Hematopoietic multipotent progenitor cell treated with erythropoietin and hydrocortisone succinate and interleukin-3 and kit ligand, for 8 days (in vitro differentiated cells): ENCODE measurements at places on chromosomes 7 and 10.

GRCh38 chr10:33594475-33594874 is 260.0 kb upstream of the NRP1 start:
- no peak for DNase-seq

DNA sequence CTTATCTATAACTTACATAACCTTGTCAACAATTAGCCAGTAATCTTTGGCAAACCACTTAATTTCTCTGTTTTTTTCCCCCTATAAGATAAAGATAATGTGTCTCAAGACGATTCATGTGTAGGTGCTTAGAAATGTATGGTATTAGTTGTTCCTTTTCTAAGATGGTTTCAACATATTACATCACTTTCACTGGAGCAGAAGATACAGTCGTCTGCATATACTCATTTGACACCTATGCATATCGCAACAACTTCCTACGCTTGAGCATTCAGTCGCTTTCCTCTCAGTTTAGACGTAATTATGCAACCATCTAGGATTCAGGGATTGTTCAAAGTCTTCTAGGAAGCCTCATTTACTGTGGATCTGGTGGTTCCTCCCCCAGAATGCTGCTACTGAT is 396.7 kb downstream of the PHTF2 start:
- DNase-seq = no peak

- no peak for DNase-seq
Observed at GRCh38 chr10:95333997-95334804, 43.4 kb upstream of the PDLIM1 start.

- no peak for DNase-seq
Observed at GRCh38 chr7:139842401-139843210, 13.5 kb downstream of the TBXAS1 start.

DNA sequence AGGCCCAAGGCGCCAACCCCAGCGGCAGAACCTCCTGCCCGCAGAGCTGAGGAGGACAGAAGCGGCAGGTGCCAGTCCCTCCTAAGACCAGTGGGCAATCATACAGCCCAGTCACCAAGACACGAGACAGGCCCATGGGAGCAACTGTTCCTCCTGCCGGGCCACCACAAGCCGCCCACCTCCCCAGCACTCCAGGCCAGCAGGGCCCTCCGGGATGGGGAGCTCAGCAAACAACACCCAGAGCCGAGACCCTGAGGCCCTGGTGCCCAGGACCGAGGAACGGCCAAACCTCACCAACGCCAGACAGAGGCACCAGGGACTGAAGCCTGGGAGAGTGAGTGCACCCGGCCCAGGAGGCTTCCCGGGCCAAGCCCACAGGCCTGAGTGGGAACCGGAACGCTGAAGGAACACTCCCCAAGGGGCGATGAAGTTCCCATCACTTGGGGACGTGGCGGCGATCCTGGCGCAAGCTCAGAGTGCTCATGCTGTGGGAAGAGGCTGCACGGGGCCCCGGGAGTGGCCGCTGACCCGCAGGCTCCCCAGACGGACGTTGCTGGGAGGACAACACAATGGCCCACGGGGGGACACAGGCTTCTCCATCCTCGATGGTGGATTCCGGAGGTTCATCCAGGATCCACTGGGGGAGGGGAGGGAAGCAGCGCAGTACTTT is 35.1 kb downstream of the GPER1 start:
- DNase-seq = no peak

- no peak for DNase-seq
Observed at GRCh38 chr10:5645944-5646617, 20.3 kb downstream of the ASB13 start.

DNA sequence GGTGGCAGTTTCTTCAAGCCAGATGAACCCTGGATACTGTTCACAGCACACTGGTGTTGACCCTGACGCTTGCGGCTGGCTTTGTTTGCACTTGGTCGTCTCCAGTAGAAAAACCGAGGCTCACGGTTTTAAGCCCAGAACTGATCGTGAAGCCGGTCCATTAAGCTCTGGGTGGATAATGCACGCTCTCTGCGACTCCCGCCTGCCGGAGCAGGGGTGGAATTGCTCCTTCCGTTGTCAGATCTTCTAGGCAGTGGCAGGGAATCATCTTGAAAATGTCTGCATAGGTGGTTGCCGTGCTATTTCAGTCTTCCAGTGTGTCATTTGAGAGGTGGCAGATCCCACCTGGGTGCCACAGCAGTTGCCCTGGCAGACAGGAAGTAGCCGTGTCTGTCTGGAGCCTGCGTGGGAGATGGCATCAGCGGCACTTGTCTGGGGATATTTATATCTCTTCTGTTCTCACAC is 35.9 kb upstream of the AP5Z1 start:
- DNase-seq = no peak

GRCh38 chr7:135684136-135684535 is 21.8 kb downstream of the STMP1 start:
- DNase-seq = no peak

DNA sequence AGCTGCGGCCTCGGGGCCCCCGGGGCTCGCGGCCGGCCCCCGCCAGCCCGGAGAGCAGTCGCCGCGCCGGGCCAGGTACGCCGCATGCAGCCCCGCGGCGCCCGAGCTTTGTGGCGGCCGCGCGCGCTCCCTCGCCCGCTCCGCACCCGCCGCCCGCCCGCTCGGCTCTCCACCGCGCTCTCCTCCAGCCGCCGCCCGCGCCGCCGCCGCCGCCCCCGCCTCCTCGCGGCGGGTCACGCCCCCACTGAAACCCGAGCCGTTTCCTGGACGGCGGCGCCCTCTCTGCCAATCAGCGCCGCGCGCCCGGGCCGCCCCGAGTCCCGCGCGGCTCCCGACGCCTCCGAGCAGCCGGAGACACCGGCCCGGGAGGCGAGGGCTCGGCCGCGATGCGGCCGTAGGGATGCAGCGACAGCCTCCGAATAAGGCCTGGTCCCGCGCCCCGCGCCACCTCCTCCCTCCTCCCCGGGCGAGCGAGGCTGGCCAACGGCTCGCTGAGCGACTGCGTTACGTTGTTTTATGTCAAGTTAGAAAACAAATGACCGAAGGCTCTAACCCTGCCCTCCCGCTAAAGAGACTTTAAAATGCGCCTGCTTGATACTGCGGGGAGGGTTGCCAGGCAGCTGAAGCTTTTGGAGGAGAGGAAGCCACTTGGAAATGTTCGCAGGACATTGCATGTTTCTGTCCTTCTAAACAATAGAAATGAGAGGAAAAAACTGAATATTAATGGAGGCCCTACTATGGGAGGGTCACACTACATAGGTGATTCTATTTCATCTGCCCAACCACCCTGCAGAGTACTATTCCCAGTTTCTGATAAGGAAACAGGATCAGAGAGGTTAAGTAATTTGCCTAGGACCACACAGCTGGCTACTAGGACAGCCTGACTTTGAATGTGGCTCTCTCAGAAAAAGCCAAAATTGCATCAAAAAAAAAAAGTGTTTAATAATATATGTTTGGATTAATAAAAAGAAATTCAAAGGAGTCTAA is at the start of gene FGFR2:
TSS of gene FGFR2 (minus strand) at position 182 of the 987 bp plus-strand sequence. CDS start 4,627 bp downstream, outside the sequence.
- DNase-seq = peak; percentile 49

DNA sequence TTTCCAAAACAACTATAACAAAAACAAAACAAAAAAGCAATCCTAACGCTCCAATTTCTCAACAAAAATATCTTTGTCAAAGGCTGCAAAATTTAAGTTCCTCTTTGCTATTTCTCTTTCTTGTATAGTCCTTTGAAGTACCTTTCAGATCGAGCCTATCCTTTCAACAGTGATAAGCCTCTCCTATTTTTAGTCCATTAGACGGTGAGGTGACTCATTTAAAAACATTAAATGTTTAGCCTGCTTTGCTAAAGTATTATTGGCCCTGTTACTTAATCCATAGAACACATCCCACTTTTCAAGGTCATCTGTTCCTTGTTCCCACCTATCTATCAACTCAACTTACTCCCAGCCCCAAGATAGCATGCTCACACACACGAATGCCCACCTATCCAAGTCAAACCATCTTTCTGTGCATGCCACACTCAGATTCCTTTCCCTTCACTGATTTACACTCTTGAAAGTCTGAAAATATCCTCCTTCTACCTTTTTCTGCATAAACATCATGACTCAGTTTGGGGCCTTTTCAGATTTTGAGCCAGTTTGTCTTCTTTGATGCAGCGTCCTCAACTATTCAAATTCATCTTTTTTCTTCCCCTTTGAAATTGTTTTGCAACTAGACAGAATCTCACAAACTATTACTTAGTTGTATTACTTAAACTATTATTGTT is 224.9 kb upstream of the TMEM229A start:
- no peak for DNase-seq

- DNase-seq = no peak
Observed at GRCh38 chr7:102322202-102322715, 34.0 kb downstream of the SPDYE6 start.

GRCh38 chr10:99013885-99014284 is 221.8 kb downstream of the HPSE2 start:
- no peak for DNase-seq

- peak; percentile 25 for DNase-seq
Observed at GRCh38 chr7:94888551-94888950, 18.8 kb upstream of the PPP1R9A start.

DNA sequence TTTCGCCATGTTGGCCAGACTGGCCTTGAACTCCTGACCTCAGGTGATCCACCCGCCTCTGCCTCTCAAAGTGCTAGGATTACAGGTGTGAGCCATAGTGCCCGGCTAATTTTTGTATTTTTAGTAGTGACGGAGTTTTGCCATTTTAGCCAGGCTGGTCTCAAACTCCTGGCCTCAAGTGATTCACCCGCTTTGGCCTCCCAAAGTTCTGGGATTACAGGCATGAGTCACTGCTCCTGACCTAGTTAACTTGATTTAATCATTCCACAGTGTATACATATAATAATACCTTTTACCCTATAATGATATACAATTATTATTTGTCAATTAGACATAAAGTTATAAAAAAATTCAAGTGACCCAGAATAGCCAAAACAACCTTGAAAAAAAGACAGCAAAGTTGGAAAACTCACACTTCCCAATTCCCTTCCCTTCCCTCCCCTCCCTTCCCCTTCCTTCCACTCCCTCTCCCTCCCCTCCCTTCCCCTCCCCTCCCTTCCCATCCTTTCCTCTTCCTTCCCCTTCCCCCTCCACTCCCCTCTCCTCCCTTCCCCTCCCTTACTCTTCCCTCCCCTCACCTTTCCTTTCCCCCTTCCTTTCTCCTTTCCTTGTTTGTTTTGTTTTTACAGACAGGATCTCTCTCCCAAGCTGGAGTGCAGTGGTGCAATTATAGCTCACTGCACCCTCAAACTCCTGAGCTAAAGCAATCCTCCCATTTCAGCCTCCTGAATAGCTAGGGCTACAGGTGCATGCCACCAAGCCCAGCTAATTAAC is 14.8 kb upstream of the ZMIZ2 start:
- no peak for DNase-seq

GRCh38 chr7:104845557-104845956 is 168.4 kb upstream of the KMT2E start:
- no peak for DNase-seq

DNA sequence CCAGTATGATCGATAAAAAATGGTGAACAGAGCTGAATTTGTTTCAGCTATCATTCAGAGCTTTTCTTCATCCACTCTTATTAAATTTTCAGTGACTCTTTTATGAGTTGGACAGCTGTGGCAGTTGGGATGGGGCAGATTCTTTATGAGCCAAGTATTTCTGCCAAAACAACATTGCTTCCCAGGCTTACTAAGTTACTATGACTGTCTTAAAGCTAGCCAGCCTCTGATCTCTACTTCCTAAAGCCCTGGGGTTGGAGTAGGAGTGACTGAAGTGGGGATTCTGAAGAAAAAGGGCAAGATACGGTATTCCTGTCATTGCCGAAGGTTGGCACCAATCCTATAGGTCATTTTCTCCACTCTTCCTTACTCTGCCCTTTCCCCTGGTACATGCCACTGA is 12.7 kb downstream of the RPP30 start:
- no peak for DNase-seq

DNA sequence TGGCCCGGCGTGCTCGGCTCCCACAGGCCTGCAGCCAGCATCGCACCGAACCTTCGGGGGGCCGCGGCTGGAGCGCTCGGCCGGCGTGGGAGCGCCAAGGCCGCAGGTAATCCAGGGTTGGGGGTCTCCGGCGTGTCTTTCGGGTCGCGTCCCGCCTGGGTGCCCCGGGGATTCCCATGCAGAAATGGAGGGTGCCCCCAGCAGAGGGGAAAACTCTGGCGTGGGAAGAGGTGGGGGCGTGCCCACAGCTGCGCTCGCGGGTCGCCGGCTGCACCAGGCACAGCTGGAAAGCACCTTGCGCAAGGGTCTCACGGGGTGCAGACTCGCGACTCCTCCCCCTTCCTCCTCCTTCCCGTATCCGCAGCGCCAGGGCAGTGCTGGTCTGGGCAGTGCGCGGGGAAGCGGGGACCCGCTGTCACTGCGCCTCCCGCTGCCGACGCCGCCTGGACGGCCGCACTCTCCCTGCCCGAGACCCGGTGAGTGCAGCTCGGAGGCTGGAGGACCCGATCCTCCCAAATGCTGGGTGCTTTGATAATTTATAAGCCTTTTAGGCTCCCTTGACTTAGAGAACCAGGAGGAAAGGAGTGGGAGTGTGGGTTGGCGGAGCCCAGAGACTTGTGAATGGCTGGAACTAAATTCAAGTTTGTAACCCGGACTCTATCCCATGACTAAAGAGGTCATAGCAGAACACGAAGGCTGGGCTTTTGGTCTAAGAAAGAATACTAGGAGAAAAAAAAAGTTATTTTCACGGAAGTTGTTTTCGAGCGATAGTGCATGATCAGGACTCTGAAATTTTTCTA is 489 bp downstream of the MAP3K8 start:
- DNase-seq = peak; percentile 57

- no peak for DNase-seq
Observed at GRCh38 chr10:22501413-22501812, 156.1 kb downstream of the SPAG6 start.

- no peak for DNase-seq
Observed at GRCh38 chr7:16396766-16397500, 24.4 kb downstream of the CRPPA start.
